ENCODE measurements at places on chromosomes 6 and 20.
A peak's percentile ranks its signal among the peaks of the same experiment; 100 is the strongest.

GRCh38 chr6:161003336-161003735, 11.8 kb downstream of the MAP3K4 start:
- no peak for DNase-seq

GRCh38 chr20:3420211-3420707, 12.8 kb upstream of the DNAAF9 start:
- DNase-seq: peak; percentile 78

GRCh38 chr6:147434516-147434915, 74.0 kb upstream of the SAMD5 start:
- DNase-seq: no peak

DNA sequence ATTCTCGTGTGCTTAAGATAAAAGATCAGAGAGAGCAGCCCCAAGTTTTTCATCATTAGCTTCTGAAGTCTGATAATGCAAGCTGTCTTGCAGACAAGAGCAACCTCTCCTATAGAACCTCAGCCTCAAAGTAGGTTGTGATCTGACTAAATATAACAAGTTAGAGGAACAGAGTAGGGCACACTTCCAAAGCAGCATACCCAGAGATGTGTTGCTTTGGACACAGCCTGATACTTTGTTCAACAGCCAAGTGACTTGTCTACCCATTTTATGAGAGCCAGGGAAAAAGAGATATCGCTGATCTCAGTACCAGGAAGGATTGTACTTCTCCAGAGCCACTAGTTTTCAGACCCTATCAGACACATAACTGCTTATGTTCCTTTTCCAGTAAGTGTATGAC, 44.2 kb upstream of the OPRM1 start:
- DNase-seq: no peak

- DNase-seq: no peak
Measured at GRCh38 chr6:157265635-157266034, 57.7 kb downstream of the TMEM242 start.

DNA sequence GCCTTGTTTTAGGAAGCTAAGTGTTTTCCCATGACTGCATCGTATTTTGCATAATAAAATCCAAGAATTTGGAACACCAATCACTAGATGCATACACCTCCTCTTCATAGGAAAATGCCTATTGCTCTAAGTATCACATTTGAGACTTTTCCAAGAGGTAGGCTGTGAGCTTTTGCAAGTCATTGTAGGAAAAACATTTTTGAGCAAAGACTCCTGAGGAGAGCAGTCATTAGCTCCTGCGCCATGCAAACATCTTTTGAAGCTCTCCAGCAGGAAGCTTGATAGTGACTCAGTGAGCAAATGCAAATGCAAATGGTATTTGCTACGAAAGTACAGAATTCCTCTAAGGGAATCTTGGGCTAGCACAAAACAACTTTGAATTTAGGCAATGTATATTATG, 750.4 kb downstream of the QKI start:
- no peak for DNase-seq

DNA sequence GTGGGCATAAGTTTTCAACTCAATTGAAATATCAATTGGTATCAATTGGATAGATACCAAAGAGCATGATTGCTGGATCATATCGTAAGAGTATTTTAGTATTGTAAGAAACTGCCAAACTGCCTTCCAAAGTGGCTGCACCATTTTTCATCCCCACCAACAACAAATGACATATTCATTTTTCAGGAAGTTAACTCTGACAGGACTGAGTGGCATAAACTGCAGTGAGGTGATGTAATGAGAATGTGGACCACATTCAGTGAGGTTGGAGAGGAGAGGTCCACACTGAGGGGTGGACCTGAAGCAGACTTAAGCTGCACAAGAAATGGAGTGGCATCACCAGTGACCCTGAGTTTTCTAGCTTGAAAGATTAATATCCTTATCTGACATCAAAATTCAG, 11.6 kb upstream of the CALHM6 start:
- no peak for DNase-seq

- DNase-seq: no peak
Measured at GRCh38 chr20:1838556-1839279, 56.5 kb upstream of the SIRPA start.

- no peak for DNase-seq
Measured at GRCh38 chr6:64263778-64264177, 628.2 kb downstream of the PHF3 start.

- no peak for DNase-seq
Measured at GRCh38 chr6:143937668-143937970, 70.4 kb downstream of the PLAGL1 start.

DNA sequence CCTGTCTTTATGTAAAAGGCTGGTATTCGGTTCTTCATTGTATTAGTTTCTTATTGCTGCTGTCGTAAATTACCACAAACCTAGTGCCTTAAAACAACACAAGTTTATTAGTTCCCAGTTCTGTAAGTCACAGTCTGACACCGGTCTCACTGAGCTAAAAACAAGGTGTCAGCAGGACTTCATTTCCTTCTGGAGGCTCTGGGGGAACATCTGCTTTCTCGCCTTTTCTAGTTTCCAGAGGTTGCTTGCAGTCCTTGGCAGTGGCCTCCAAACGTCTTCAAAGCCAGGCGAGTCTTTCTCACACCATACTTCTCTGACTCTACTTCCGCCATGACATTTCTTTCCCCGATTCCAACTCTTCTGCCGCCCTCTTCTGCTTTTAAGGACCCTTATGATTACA, 43.0 kb upstream of the ZFAND3 start:
- DNase-seq: no peak

DNA sequence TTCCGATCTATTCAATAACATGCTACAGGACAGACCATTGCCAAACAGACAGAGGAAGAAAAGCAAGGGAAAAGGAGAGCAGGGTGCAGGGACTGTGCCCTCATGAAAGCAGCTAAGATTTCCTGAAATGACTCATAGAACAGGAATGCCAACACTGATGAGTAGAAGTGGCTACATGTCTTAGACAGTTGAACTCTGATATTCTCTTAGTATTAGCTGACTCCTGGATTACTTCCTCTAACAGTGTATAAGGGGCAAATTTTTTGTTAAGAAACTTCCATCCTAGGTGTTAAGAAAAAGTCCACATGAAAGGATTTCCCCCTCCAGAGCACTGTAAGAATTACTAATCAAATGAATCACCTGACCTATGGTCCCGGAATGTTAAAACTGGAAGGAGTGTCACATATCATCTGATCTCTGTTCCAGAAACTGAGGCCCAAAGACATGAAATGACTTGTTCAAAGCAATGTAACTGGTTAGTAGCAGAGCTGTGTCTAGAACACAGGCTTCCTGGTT, 224.9 kb downstream of the IBTK start:
- DNase-seq: no peak

- DNase-seq: no peak
Measured at GRCh38 chr6:159456349-159456748, 236.7 kb downstream of the SOD2 start.

DNA sequence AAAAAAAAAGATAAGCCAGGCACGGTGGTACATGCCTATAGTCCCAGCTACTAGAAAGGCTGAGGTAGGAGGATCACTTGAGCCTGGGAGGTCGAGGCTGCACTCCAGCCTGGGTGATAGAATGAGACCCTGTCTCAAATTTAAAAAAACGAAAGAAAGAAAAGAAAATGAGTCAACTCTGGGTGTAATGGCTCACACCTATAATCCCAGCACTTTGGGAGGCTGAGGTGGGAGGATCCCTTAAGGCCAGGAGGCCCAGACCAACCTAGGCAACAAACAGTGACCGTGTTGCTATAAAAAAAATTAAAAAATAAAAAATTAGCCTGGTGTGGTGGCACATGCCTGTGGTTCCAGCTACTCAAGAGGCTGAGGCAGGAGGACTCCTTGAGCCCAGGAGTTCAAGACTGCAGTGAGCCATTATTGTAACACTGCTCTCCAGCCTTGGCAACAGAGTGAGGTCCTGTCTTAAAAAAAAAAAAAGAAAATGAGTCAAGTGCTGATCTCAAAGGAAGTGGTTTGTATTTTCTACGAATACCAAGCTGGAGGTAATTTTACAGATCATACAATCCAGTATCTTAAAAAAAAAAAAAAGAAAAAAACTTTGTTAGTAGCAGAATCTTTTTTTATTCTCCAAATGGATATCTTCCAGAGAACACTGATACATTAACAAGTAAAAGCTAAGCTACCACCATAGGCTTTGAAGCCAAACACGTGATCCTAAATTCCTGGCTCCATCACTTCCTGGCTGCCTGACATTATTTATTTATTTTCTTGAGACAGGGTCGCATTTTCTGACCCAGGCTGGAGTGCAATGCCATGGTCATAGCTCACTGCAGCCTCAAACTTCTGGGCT, 5.7 kb downstream of the COMMD7 start:
- DNase-seq: peak; percentile 58

GRCh38 chr20:25251019-25251418, 3.1 kb downstream of the PYGB start:
- DNase-seq: no peak

DNA sequence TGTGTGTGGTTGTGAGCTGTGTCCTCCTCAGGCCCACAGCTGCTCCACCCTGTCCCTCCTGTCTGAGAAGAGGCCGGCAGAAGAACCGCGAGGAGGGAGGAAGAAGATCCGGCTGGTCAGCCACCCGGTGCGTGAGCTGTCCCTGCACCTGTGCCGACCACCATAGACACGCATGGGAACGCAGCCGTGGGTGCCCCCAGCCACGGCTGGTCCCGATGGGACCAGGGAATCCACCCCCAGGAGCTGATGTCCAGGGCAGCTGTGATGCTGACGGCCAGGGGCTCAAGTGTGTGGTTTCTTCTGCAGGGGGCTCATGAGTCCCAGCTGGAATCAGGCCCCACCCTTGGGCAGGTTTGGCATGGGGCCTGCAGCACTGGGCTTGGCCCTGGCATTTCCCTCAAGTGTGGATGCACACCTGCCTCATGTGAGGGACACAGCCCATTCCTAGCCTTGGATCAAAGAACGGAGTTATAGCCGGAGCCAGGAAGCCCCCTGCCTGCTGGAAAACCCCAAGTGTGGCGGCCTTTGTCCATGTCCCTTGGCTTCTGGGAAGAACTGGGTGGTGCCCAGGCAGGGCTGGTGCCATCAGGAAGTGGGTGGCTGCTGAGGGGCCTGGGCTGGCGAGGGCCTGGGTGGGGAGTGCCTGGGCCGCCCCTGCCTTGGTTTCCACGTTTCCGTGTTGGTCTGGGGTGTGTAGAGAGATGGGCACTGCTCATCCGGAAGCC, 4.6 kb upstream of the TNFRSF6B start:
- no peak for DNase-seq

- DNase-seq: no peak
Measured at GRCh38 chr20:58251979-58252591, 23.6 kb upstream of the ANKRD60 start.

DNA sequence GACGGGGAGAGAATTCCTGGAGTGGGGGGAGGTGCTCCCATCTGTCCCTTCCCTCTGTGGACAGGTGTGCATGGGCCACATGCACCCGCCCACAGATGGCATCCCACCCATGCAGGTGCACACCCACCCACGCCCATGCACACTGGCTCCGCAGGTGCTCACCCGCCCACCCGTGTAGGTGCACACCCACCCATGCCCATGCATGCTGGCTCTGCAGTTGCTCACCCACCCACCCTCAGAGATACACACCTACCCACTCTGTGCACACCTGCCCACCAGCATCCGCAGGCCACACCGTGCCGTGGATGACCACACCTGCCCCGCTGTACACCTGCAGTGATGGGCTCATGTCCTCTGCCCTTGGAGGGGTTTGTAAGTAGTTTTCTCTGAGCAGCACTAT, 132.0 kb downstream of the PHACTR3 start:
- DNase-seq: no peak

GRCh38 chr6:4447639-4448330, 312.4 kb upstream of the ECI2 start:
- DNase-seq: no peak

DNA sequence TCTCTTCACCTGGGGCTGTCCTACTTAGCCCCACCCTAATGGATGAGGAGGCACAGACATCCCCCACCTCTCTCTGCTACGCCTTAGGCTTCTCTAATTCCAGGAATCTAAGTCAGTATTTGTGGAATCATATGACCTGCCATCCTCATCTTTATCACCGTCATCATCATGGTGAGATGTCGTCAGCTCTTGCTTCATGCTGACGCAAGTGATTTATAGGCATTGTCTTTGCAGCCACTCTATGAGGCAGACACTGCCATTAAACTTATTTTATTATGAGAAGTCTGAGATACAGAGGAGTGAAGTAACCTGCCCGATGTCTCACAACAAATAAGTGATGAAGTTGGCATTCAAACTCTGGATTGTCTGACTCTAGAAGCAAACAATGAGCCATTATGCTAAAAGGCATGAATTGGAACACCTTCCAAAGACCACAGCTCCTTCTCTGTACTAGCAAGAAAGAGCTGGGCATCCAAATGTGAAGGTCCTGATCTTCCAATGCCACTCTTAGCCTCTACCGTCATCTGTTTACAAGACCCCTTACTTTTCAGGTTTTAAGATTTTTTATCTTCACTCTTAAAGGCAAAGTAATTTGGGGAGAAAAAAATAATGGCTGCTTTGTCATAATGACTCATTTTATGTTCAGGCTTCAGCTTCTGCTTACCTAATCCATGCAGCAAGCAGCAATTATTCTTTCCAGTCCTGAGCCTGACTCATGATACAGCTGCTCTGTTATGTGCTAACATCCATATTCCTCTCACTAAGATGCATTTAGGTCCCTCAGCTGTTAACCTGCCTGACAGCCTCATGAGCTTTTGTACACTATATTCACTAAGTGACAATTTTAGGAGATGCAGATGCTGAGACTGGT, 113.7 kb upstream of the BCLAF1 start:
- no peak for DNase-seq

DNA sequence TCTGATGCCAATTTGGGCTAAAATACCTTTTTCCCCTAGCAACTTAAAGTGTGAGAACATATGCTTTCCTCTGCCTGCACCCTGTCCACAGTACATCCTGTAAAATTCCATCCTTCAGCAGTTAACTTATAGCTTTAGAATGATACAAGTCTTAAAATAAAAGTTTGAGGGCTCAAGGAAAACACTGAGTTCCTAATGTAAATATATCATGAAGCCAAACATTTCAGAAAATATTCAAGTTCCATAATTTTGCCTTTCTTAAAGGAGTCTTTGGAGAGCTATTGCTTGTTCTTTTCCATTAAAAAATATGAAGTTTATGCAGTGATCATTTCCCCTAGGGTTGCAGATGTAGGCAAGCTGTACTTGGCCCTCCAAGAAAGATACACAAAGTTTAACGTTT, 303.8 kb downstream of the COL12A1 start:
- DNase-seq: no peak

DNA sequence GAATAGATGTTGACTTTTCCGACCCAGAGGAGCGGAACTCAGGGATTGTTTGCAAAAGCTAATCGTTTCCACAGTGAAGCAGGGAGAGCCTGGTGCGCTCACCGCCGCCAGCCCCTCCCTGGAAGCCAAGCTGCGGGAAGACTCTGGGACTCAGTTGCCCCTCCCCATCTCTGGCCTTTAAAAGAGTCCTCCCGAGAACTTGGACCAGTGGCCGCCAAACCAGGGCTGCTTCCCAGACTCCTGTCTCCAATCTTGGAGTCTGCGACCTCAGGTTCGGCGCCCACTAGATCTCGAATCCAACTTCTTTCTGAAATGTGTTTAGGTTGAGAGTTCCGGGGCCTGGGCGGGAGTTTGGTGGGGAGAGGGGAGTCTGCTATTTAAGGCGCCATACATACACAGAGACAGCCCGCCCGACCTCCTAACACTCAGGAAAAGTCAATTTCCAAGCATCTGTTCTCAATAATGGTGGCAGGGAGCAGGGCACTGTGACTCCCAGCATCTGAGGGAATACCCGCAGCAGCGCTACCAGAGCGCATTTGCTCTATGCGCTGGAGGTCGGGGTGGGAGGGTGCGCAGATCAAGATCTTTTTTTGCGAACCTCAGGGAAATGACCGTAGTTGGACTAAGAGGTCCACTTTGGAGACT, 800 bp upstream of the GRIK2 start:
- no peak for DNase-seq

- no peak for DNase-seq
Measured at GRCh38 chr20:17912916-17913315, 55.7 kb downstream of the SNX5 start.

- DNase-seq: no peak
Measured at GRCh38 chr6:150491811-150492172, 107.9 kb upstream of the PLEKHG1 start.
